GM06990 (cell line): ENCODE measurements at places on chromosomes 7 and 10.

- no peak for DNase-seq
These were observed 37.2 kb downstream of the HTRA1 start for GRCh38 chr10:122498521-122498920.

- no peak for DNase-seq
These were observed 718 bp upstream of the UMAD1 start for GRCh38 chr7:7639847-7640220.

DNA sequence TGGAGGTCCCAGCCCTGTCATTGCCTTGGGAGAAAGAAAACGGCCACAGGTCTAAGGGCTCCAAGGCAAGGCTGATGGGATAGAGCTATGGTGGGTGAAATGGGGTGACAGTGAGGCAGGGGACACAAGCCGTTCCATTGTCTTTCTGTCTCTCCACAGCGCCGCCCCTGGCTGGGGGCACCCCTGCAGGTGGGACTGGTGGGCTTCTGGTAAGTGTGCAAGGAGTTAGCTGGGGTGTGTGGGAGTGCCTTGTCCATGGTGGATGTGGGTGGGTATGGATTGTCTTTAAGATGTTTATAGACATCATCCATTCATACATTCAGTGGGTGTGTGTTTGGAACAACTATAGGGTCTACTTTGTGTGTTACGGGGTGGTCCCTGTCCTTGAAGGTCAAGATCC, 7.5 kb downstream of the SFXN3 start:
- no peak for DNase-seq

- DNase-seq, result no peak
These were observed 40.0 kb downstream of the SYPL1 start for GRCh38 chr7:106071999-106072714.

- DNase-seq, result peak; percentile 62
These were observed 71.2 kb downstream of the SHH start for GRCh38 chr7:155741082-155741481.

DNA sequence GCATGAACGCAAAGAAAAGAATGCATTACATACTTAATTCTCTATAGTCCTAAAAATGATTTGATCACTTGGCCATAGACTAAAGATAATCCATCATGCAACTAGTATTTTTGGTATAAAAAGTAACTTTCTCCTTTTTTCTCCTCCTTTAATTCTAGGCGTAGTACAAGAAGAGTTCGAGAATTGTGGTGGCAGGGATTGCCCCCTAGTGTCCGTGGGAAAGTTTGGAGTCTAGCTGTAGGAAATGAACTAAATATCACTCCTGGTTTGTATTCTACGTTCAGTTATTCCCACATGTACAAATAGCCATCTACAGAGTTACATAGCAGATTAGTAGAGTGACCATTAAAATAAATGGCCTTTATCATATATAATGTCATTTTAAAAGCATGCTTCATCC, 45.5 kb upstream of the HELLS start:
- DNase-seq, result no peak

- DNase-seq, result no peak
These were observed 14.5 kb upstream of the JMJD1C start for GRCh38 chr10:63480237-63480636.

- no peak for DNase-seq
These were observed 1217.1 kb upstream of the CELF2 start for GRCh38 chr10:9800571-9800970.

DNA sequence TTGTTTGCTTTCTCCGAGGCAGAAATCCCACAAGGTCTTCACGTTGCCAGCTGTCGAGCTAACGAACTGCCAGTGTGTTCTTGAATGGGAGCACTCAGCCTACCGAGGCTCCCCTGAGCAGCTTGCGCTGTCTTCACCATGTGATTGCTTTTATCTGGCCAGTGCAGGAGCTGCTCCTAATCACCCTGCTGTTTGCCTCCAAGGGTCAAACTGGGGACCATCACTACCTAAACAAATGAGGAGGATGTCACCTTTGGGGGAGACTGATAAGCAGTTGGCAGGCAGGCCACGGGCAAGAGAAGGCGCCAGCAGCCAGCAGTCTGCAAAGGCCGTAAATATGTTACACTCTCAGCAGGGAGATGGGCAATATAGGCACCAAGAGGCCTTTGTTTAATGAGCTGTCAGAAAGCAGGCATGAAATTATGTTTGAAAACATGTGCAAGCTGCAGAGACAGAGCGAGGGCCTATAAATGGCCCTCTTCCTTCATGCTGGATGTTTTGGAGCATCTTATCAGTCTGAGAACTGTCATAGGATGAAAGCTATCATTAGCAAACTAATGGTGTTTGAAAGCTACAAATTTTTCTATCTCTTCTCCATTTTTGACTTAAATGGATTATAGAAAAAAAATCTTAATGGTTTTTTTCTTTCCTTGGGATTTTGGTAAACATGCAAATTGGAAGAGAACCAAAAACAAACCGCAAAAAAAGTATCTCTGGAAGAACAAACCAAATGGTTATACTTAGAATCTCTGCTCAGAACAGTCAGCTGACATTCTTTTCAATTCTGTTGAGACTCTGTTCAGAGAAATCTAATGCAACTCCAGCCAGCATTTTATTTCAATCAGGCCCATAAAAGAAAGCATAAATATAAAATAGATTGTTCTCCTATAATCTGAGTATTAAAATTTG, 267.3 kb upstream of the NPVF start:
- DNase-seq, result no peak

GRCh38 chr10:18561861-18562551, 89.4 kb downstream of the NSUN6 start:
- no peak for DNase-seq

GRCh38 chr7:130372402-130373165, 7.7 kb upstream of the CPA1 start:
- DNase-seq, result no peak

GRCh38 chr10:34911661-34912205, 96.6 kb upstream of the PARD3 start:
- no peak for DNase-seq

GRCh38 chr10:120600871-120601649, 144.0 kb downstream of the PLPP4 start:
- DNase-seq, result no peak

- no peak for DNase-seq
These were observed 23.1 kb downstream of the ADAMTS14 start for GRCh38 chr10:70695241-70696030.

GRCh38 chr7:128357217-128357613, 4.3 kb downstream of the PRRT4 start:
- DNase-seq, result no peak

- no peak for DNase-seq
These were observed 501.7 kb upstream of the SORCS1 start for GRCh38 chr10:107666214-107666613.
